ENCODE measurements at places on chromosomes 5 and 9. TPM values are rescaled to one million over a fixed set of nuclear protein-coding genes. Genes with fewer than 3 reads are reported as not detected.
A peak's percentile ranks its signal among the peaks of the same experiment; 100 is the strongest.

- DNase-seq: no peak
Observed at GRCh38 chr9:14153310-14153720, 160.6 kb downstream of the NFIB start.

DNA sequence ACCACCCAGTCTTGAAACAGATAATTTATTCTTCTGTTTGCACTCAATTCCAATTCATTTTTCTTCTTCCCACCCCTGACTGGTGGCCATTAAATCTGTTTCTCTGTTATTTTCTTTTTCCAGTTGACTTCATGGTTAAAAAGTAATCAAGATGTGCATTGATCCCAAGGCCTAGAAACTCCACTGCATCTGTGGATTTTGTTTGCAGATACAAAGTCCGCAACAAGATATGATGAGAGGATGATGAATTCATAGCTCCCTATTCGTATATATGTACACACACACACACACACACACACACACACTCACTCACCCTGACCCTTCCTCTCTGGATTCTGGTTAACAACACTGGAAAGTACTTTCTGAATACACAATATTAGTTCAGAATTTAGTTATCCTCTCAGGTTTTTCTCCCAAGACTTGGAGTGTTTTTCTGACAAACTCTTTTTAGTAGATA is 52.4 kb downstream of the CD180 start:
- no peak for DNase-seq

GRCh38 chr5:160937570-160937969 is 85.6 kb upstream of the ATP10B start:
- DNase-seq: no peak

DNA sequence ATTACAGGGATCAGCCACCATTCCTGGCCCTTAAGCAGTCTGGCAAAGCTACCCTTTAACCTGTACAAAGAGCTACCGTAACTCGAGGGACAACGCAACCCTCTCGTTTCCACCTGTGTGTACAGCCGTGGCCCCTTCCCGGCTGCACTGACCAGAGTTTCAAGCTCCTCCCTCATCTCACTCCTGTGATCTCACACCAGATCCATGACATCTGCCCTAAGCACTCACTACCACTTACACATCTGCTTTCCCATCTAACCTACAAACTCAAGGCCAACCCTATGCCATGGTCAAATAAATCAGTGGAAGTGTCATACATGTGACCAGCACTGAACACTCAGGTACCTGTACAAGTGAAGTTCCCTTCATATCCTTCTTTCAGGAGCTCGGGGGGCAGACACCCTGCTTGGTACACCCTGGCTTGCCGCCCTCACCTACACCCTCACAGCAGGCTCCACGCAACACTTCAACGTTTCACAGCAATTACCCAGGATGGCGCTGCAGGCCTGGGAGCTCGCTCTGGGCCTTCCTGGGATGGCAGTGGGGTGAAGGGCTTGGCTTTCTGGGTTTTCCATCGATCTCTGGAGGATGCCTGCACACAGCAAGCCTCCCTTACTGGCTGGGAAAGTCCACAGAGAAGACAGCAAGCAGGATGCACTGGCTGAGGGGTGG is 61.7 kb downstream of the PRRT1B start:
- no peak for DNase-seq

- no peak for DNase-seq
Observed at GRCh38 chr5:62144401-62145022, 161.5 kb upstream of the KIF2A start.

The SLC27A6 gene
- total RNA-seq: 2.2 TPM

The PCDHGA5 gene
- 14.3 TPM for total RNA-seq

DNA sequence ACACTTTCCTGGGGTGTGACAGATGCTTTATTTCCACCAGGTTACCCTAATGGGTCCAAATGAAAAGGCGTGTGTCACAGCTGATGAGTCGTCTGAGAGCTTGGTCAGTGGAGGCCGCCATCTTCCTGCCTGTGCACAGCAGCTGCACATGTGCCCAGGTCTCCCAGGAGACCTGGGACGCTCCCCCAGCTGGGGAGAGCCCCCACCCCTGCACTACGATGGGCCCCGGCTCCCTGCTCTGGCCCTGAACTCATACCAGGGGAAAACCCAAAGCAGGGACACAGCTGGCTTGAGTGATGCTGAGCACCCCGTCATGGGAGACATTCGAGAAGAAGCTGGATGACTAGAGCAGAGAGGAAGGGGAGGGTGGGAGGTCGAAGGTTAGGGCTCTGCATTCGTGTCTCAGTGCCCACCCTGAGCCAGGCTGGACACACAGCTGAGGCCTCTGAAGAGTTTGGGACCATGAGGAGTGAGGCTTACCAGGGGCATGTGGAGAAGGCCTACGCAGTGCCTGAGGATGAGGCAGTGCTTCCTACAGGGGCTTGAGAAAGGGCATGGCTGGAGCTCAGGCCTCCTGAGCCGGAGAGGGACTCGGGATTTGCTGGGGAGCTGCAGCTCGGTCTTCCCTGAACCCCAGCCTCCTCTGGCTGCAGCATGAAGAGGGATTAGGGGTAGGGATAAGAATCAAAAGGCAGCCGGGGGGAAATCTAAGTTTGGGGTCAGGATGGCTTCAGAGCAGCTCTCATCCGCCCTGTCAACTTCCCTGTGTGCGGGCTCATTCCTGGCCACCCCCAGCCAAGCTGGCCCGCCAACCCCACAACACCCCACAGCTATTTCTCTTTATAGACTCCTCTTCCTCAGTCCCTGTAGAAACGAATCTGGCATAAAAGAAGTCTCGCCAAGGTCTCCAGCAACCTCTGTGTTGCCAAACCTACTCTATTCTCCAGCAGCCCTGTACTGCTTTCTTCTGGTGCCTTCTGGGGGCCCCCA is 42.2 kb upstream of the RNU6ATAC start:
- no peak for DNase-seq

- DNase-seq: no peak
Observed at GRCh38 chr9:123370526-123371227, 14.7 kb downstream of the CRB2 start.

The CCL27 gene
- total RNA-seq: not detected

- peak; percentile 9 for DNase-seq
Observed at GRCh38 chr9:36074870-36075532, 38.3 kb downstream of the RECK start.

The DELE1 gene
- total RNA-seq: 50.6 TPM

GRCh38 chr5:132828846-132829494 is 1.5 kb downstream of the SHROOM1 start:
- DNase-seq: no peak

DNA sequence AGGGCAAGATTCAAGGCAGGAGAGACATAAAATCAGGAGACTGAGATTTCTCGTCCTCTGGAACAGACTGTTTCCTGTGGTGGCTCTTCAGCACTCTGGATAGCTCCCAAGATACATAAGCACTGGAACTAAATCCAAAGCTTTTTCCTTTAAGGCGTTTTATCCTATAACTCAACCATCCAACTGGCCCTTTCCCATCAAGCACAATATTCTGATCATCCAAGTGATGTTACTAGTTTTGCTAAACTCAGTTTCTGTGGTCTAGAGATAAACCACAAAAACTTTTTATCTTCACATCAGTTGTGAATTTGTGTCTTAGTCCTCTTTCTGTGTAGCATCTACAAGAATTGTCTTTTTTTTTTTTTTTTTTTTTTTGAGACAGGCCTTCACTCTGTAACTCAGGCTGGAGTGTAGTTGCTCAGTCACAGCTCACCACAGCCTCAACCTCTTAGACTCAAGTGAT is 299.4 kb downstream of the COX7C start:
- DNase-seq: no peak

- DNase-seq: no peak
Observed at GRCh38 chr5:86008293-86008692, 609.4 kb upstream of the COX7C start.

The ANKRD34B gene
- 0.27 TPM for total RNA-seq

The HK3 gene
- total RNA-seq: 0.82 TPM

- no peak for DNase-seq
Observed at GRCh38 chr5:173969167-173970049, 19.6 kb upstream of the C5orf47 start.

DNA sequence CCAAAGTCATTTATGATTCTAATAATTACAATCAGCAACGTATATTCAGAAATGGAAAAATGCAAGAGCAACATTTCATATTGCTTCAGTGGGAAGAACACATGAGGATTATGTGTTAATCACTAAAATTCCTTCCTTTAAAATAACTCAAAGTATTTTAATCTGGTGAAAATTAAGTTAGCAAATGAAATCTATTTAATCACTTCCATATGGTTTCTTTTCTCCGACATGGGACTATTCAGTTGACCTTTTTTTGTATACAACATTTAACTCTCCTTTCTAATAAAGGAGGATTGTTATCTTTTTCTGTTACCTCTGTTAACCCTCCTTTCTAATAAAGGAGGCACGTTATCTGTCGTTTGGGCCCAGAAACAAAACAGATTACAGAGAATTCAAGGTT is 59.9 kb downstream of the HOMER1 start:
- no peak for DNase-seq

DNA sequence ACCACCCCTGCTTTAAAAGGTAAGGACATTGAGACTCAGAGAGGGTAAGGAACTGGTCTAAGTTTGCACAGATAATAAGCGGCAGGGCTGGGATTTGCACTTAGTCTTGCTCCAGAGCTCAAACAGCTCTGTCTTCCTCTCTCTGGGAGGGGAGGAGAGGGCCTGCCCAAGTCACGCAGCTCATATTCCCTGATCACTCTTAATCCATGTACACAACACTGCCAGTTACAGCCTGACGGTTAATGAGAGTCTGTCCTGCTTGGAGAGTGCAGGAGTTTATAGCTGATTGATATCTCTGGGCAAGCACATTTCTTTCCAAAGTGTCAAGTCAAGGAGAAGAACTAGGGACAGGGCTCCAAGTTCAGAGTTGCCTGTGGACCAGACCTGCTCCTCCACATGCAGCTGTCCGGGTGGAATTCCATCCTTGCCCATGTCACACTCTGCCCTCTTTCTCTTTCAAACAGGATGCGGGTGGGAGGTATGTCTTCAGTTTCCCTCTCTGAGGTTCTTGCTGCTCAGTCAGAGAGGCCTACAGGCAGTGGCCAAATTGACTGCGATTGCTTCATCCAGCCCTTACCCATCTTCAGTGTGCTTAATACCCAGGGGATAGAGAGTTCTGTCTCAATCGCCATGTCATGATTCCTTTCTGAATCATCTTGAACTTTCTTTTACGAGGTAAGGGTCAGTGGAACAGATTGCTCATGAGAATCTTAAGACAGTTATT is 54.5 kb downstream of the GALNT12 start:
- no peak for DNase-seq

DNA sequence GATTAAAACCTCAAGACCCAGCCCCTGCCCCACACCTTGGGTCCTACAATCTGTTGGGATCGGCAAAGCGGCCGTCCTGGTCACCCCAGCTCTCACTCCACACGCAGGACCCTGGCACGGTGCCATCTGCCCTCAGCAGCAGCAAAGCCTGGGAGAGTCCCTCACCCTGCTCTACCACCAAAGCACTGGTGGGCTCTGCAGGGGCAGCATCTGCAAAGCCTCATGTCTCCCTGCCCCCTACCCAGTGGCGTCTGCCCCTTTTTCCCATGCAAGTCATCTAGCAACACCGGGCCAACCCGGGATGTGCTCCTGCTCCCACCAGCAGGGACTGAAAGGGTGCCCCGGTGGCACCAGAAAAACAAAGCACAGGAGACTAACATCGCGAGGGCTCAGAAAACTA is 19.6 kb upstream of the CNOT6 start:
- no peak for DNase-seq

GRCh38 chr9:124499216-124499615 is 8.0 kb downstream of the NR5A1 start:
- DNase-seq: no peak

GRCh38 chr5:60634051-60634450 is 65.9 kb downstream of the DEPDC1B start:
- no peak for DNase-seq

Measured in cerebellum (tissue), 4 donors.